Right renal pelvis (tissue), 4 donors: ENCODE measurements at places on chromosomes 1 and 21. TPM values are rescaled to one million over a fixed set of nuclear protein-coding genes. Genes with fewer than 3 reads are reported as not detected.

DNA sequence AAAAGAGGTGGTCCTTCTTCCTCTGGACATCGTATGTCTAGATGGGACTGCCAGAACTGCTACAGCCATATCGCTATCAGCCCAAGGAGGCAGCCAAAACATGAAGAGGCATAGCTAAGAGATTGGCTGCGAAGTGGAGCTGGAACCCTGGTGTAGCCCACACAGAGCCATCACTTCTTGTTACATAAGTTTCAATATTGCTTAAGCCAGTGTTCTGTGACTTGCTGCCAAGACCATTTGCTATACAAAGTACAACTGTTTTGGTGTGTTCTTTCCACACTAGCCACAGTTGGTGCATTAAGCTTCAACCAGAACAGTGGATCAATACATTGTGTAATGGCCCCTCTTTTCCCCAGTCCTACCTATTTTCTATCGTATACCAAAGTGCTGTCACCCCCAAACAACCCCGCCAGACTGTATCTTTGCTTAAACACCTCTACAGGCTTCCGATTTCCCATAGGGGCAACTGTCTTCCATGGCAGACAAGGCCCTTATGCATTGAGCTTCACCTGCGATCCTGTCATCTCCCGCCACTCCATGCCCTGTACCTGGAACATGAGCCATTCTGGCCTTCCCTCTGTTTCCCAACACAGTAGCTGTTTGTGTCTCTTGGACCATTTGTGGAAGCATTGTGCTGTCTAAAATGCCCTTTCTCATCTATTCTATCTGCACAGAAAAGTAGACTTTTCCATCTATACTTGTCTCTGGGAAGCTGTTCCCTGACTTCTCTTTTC, 241.8 kb downstream of the TTLL7 start:
- DNase-seq, result no peak

GRCh38 chr1:43841321-43842174, 92.1 kb upstream of the ARTN start:
- no peak for DNase-seq

DNA sequence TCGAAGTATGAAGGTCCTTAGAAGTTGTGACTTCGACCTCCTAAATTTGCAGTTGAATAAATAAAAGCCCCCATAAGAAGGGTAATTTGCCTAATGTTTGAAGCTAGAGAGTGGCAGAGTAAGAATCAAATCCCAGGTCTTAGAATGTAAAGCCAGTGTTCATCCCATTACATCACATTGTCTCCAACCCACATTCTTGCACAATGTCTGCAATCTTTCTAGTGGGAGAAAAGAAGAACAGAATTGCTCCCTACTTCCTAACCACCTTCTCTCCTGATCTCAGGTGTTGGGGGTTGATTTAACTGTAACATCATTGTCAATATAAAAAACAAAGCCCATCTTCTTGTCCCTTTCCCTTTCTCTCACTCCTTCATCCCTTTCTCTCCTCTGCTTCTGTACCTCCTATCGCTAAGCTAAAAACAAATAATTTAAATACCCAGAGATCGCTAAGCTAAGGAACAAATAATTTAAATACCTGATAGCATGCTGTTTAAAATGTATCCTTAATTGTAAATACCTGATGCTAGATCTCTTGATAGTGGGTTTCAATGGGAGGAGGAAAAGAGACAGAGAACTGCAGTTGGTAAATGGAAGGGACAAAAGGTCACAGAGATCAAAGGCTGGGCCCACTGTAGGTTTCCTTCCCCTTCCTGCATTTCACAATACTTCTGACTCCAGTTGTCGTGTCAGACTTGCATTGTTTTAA, 32.1 kb upstream of the CCDC190 start:
- no peak for DNase-seq

- DNase-seq, result no peak
These were observed 25.8 kb upstream of the LRRN2 start for GRCh38 chr1:204711103-204711946.

- DNase-seq, result no peak
These were observed 3895.3 kb downstream of the SRGAP2C start for GRCh38 chr1:125080077-125080476.

DNA sequence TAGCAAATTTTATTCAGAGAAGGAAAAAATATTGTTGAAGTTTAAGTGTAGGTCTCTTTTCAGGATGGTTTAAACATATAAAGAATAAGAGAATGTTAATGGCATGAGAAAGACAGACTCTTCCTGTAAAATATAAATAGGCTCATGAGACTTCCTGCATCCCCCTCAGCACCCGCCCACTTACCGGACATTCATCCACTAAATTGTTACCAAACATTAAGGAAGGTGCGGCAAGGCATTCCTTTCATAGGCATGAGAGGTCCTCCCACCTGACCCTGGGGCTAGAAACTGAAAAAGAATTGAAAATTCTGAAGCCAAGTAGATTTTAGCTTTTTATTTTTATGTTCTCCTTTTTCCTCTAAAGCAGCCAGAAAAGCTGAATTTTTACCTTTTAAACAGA, 10.6 kb upstream of the USP1 start:
- DNase-seq, result no peak

- no peak for DNase-seq
These were observed 11.3 kb downstream of the OLFML3 start for GRCh38 chr1:113990530-113990929.

DNA sequence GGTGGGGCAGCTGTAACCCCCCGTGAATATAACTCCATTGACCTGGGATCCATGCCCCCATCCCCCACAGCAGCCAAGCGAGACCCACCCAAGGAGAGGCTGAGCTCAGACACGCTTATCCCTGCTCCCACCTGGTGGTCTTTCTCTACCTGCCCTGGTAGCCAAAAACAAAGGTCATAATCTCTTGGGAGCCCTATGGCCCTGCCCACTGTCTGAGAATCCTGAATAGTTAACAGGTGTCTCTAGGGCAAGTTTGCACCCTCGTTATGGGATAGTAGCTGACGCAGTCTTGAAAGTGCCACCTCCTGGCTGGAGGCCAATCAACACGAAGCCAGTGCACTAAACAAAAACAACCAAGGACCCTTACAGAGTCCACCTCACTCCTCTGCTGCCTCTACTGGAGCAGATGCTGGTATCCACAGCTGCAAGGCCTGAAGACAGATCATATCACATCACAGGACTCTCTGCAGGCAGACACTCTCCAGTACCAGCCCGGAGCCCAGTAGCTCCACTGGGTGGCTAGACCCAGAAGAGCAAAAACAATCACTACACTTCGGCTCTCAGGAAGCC, 134.3 kb upstream of the C1orf174 start:
- no peak for DNase-seq

DNA sequence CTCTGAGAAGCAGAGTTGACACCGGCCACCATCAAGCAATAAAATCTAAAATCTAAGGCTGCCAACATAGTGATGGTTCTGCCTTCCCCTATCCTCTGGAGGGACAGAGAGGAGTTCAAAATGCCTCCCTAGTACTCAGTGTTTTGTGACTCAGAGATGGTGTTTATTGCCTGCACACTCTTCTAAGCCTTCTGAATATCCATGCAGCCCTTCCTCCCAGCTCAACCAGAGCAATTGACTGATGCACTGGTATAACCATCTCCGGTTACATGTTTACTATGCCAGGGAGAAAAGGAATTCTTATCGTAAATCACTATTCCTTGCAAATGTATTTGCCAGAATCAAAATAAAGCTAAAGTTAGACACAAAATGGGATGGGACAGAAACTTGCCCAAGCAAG, 132.9 kb upstream of the RAB4A start:
- DNase-seq, result no peak

- no peak for DNase-seq
These were observed 7.5 kb upstream of the G0S2 start for GRCh38 chr1:209667708-209668107.

DNA sequence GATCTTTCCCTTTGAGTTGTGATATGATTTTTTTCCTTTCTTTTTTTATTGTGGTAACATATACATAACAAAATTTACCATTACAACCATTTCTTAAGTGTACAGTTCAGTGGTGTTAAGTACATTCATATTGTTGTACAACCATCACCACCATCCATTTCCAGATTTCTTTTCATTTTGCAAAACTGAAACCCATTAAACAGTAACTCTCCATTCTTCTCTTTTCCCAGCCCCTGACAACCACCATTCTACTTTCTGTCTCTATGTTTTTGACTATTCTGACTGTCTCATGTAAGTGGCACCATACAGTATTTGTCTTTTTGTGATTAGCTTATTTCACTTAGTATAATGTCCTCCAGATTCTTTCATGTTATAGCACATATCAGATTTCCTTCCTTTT, 30.3 kb downstream of the CEP350 start:
- no peak for DNase-seq

- DNase-seq, result no peak
These were observed 450.5 kb downstream of the NUF2 start for GRCh38 chr1:163772246-163772645.

SH2D2A gene
- polyA plus RNA-seq, result 0.76 TPM

S100A3 gene
- polyA plus RNA-seq, result not detected

GNAT2 gene
- polyA plus RNA-seq, result not detected

IL23R gene
- polyA plus RNA-seq, result not detected

MUTYH gene
- 30.9 TPM for polyA plus RNA-seq

BATF3 gene
- polyA plus RNA-seq, result 1.4 TPM

PROK1 gene
- 0.19 TPM for polyA plus RNA-seq

ACOT11 gene
- polyA plus RNA-seq, result 11.4 TPM

HNRNPCL2 gene
- not detected for polyA plus RNA-seq

CATSPERE gene
- 2.8 TPM for polyA plus RNA-seq

DNAJC28 gene
- polyA plus RNA-seq, result 7.3 TPM

ATP1A4 gene
- polyA plus RNA-seq, result 0.71 TPM

DR1 gene
- 61.7 TPM for polyA plus RNA-seq
